ENCODE measurements at places on chromosomes 2 and 18. TPM values are rescaled to one million over a fixed set of nuclear protein-coding genes. Genes with fewer than 3 reads are reported as not detected.

GRCh38 chr2:27573452-27573851 lies 9.4 kb upstream of the ZNF512 start:
- DNase-seq = no peak

DNA sequence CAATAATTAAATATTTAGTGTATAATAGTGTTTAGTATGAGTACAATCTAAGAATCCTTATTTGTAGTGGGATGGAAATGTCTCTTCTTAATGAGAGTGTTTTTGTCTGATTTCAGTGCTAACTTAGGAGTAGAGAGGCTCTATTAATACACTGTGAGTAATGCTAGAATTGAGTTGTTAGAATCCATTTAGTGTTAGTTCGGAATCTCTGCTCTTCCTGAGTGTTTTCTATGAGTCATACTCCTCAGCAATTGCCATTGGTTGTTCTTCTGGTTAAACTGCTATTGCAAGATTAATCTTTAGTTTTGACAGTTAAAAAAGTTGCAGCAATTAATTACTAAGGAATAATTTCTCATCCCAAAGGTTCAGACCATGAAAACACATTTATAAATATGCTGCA lies 828.6 kb upstream of the POU3F3 start:
- DNase-seq = no peak

DNA sequence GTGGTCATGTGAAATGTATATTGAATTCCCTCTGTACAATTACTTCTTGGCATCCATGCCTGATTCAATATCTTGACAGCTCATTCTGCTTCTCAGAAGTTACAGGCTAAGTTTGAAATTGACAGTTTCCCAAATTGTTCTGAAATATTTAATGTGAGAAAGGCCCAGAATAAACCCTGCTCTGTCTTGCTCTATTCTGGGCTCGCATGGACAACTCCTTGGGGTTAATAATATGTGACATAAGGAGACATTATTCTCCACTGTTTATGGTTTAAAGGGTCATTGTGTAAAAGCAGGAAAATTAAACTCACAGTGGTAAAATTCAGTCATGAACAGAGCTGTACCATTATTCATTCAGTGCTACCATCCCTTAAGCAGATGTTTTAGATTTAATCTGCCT lies 160.7 kb upstream of the CNTNAP5 start:
- no peak for DNase-seq

PPP4R1 gene
- total RNA-seq = 147 TPM

- DNase-seq = no peak
Observed at GRCh38 chr18:77131652-77132368, 773 bp downstream of the MBP start.

DNA sequence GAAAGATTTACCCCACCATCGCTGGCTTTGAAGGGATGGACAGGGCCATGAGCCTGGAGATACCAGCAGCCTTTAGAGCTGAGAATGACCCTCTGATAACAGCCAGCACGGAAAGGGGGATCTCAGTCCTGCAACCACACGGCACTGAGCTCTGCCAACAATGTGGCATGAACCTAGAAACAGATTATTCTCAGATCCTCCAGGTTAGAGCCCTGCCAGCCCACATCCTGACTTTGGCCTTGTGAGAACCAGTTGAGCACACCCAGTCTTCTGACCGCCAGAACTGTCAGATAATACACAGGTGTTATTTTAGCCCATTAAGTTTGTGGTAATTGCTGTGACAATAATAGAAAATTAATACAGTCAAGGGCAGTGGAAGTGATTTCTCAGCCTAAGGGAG lies 9.4 kb upstream of the GNLY start:
- DNase-seq = no peak

HOXD4 gene
- not detected for total RNA-seq

- DNase-seq = no peak
Observed at GRCh38 chr18:60096428-60096827, 196.6 kb downstream of the PMAIP1 start.

GRCh38 chr2:56348392-56349210 lies 164.8 kb downstream of the CCDC85A start:
- DNase-seq = no peak

DNA sequence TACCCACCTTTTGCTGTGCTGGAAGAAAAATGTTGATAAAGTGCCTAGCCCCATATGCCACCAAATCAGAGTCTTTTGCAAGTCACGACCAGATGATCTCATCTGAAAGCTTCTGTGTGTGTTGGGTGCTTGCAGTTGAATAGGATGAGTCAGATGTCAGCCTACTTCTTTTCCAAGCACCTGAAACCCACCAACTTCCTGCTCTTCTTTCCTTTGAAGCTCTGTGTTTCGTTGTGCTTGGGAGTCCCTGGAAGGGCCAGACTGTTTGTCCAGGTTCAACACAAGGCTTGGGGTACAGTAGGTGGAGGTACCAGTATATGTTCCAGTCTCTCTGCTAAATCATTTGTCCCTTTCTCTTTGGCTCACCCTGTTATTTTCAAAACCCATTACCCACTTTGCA lies 36.8 kb upstream of the LCLAT1 start:
- no peak for DNase-seq
